ENCODE measurements at places on chromosomes 7 and 10. TPM values are rescaled to one million over a fixed set of nuclear protein-coding genes. Genes with fewer than 3 reads are reported as not detected.

DNA sequence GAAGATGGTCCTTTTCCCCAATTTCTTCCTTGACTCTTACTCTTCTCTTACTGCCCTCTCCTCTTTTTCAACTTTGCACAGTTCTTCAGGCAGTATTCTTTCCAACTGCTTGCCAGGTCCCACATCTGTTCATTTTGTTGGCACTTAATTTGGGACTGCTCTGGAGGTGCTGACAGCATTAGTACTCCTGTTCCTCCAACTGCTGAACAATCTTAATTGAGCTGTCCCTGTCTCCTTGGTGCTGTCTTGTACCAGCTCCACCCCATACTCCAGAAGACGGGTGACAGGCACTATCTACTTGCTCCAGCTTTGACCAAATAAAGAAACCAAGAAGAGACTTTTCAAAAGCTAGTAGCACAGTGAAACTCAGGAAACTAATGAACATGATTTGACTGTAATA lies 160.0 kb downstream of the PDE1C start:
- DNase-seq, result no peak

The SEPHS1 gene
- total RNA-seq, result 48.5 TPM

GRCh38 chr10:70174058-70174741 lies 3.9 kb upstream of the SAR1A start:
- DNase-seq, result no peak

The NEUROG3 gene
- not detected for total RNA-seq

GRCh38 chr10:2966134-2966533 lies 101.2 kb upstream of the PFKP start:
- no peak for DNase-seq

Data from hepatocyte (in vitro differentiated cells).